ENCODE measurements at places on chromosomes 13 and 19. TPM values are rescaled to one million over a fixed set of nuclear protein-coding genes. Genes with fewer than 3 reads are reported as not detected.

- no peak for DNase-seq
Observed at GRCh38 chr13:83895994-83896580, 13.8 kb upstream of the SLITRK1 start.

- DNase-seq: no peak
Observed at GRCh38 chr13:53144826-53145225, 116.2 kb downstream of the OLFM4 start.

- no peak for DNase-seq
Observed at GRCh38 chr19:5308451-5309437, 31.9 kb downstream of the PTPRS start.

The NKG7 gene
- total RNA-seq: 263 TPM

Measured in activated naive CD8-positive, alpha-beta T cell treated with anti-CD3 and anti-CD28 coated beads, Interleukin-2, amount 10 ng/mL, durations not matched to agents 7 days and 5 days (primary cell).